ENCODE measurements at places on chromosomes 7 and 10. TPM values are rescaled to one million over a fixed set of nuclear protein-coding genes. Genes with fewer than 3 reads are reported as not detected.

DNA sequence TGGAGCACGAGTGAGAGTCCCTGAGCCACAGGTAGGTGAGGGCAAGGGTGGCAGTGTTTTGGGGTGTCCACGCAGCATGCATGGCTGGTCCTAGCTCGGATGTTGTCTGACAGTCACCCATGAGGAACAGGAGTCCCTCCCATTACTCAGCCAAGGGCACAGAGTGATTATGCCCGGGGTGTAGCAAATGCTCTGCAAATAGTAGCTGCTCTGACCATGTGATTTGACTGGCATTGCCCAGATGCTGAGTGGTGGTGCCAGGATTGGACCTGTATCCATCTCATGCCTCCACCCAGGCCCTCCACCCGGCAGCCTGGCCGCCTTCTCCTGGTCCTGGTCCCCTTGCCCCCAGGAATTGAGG lies 150.8 kb downstream of the GRK5 start:
- no peaks in the 10 kb centered on the region for H3K36me3 ChIP-seq
- H3K27me3 ChIP-seq, result no peaks in the 10 kb centered on the region

GRCh38 chr7:20330928-20331909 lies 519 bp downstream of the ITGB8 start:
- peaks cover 29% of the 10 kb centered on the region for H3K4me1 ChIP-seq
- no peaks in the 10 kb centered on the region for H3K36me3 ChIP-seq
- H3K27ac ChIP-seq, result peak overlapping the region; percentile 95
- peak overlapping the region; percentile 42 for H3K4me3 ChIP-seq
- DNase-seq, result peak; percentile 56

The OPN4 gene
- not detected for total RNA-seq

The HILPDA gene
- 7.9 TPM for total RNA-seq

- H3K4me1 ChIP-seq, result peaks cover 7% of the 10 kb centered on the region
- no peak overlapping the region for H3K4me3 ChIP-seq
- peaks cover 6% of the 10 kb centered on the region for H3K27me3 ChIP-seq
- H3K27ac ChIP-seq, result no peak overlapping the region
- DNase-seq, result no peak
These were observed 423.8 kb downstream of the GFRA1 start for GRCh38 chr10:115849197-115849596.

DNA sequence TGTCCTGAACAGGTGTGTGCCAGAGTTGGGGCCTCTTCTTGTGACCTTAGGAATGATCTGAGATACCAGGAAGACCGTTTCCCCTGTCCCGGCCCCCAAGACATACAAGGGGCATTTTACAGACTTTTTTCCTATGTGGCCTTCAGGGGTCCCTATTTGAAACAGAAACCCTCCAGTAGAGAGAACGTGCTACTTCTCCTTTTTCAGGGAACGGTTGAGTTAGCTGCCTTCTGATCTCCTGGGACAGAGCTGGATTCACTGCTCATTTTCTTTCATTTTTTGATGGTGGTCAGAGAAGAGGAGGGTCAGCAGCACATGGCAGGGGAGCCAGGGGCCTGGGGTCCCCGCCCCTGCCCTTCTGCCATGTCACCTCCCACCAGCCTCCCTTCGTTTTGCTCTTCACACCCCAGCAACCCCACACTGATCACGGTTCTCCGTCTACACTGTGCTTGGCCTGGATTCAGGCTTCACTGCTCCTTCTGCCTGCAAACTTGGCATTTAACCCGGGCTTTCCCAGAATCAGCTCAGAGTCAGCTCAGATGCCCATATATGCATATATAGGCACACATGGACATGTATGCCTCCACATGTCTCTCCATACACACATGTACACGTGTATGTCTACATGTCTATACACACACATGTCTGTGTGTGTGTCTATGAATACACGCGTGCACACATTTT lies 138.1 kb upstream of the BTBD16 start:
- no peak overlapping the region for H3K27ac ChIP-seq
- no peak overlapping the region for H3K4me3 ChIP-seq
- H3K4me1 ChIP-seq, result no peaks in the 10 kb centered on the region
- peaks cover 2% of the 10 kb centered on the region for H3K36me3 ChIP-seq
- DNase-seq, result no peak

DNA sequence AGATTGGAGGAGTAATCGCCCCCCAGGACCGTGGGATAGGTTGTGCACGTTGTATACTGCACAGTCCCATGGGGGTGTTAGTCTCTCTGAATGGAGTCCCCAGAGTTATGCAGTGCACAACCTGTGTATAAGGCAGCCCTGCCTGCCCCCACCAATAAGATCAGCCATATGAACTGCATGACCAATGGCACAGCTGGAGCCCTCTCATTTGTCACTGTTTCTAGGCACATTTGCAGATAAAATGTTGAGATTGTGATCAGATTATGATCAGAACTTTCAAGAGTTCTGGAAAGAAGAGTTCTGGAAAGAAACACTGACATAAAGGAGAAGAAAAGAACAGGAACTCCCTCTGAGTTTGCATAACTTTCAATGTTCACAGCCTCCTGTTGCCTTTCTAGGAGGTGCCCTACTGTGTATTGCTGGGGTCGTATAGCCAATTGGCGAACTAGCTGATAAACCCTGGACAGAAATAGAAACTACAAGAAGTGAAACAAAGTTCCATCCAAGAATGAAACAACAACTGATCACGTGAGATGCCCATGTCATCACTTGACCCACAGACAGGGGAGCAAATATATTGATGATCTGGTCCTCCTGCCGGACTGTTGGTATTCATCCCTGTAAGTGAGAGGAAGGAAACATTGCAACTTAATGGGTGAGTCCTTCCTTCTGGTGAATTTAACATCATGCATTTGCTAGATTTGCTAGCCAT lies 49.6 kb upstream of the TOMM7 start:
- no peaks in the 10 kb centered on the region for H3K36me3 ChIP-seq
- no peak overlapping the region for H3K27ac ChIP-seq
- no peaks in the 10 kb centered on the region for H3K4me1 ChIP-seq
- H3K4me3 ChIP-seq, result no peak overlapping the region

The EZH2 gene
- total RNA-seq, result 4.0 TPM

- H3K36me3 ChIP-seq, result no peaks in the 10 kb centered on the region
- no peak for DNase-seq
- no peak overlapping the region for H3K4me3 ChIP-seq
- H3K27ac ChIP-seq, result no peak overlapping the region
These were observed 54.2 kb downstream of the FOXP2 start for GRCh38 chr7:114468844-114469243.

The CTBP2 gene
- total RNA-seq, result 49.0 TPM
